Activated CD4-positive, alpha-beta T cell treated with anti-CD3 and anti-CD28 coated beads, Interleukin-2, amount 10 ng/mL, durations not matched to agents 7 days and 5 days (primary cell): ENCODE measurements at places on chromosomes 1 and 21.
A peak's percentile ranks its signal among the peaks of the same experiment; 100 is the strongest.

DNA sequence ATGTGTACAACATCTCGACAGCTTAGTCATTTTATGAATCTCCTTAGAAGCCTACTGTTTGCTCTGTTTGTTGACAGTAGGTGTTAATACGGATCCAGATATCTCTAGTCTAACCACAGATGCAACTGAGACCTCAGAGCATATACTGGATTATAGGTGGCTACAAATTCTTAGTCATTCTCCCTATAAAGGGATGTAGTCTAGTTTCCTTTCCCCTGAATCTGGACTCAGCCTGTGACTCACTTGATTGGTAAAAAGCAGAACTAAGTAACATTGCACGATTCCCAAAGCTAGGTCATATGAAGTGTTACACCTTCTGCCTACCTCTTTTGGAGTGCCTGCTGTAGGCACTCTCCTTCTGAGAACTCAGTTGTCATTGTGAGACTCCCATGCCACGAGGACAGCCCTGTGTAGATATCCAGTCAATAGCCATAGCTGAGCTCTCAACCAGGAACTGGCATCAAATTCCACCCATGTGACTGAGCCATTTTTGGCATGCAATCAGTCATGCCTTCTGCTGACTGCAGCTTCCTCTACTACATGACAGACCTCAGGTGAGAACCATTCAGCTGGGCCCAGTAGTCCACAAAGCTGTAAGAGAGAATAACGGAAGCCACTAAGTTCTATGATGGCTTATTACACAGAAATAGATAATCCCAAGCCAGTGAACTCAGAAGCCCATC is 135.9 kb upstream of the CHRM3 start:
- DNase-seq: no peak

GRCh38 chr1:106225403-106225802 is 831.1 kb upstream of the PRMT6 start:
- DNase-seq: no peak

DNA sequence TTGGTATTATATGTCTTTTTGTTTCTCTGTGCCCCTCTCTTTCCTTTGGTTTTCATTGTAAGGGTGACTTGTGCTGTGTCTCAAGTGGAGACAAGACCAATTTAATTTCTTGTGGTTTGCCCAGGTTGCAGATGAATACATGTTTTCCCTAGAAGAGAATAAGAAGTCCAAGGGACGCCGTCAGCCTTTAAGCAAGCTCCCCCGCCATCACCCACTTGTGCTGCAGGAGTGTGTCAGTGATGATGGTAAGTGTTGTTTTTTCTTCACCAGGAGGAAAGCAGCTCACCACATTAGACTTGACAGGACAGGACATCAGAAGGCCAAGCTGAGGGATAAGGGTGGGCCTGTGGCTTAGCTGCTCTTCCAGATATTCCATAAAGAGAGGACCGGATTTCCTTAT is 23.8 kb upstream of the ST3GAL3 start:
- no peak for DNase-seq

DNA sequence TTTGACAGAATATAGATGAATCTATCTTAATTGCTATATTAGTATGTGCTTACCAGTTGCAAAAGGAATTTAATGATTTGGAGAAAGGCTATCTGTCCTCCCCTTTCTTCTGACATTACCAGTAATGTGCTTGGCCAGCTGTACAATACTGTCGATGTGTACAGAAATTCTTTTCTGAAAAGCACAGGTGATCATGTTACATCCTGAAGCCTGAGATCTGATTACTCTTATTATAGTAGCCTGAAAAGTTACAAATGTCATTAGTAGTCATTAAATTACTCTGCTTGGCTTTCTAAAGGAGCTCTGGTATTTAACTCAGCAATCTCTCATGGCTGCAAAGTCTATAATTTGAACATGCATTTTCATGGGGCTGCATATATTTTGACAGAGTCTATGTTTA is 209.8 kb downstream of the PTPRC start:
- no peak for DNase-seq

DNA sequence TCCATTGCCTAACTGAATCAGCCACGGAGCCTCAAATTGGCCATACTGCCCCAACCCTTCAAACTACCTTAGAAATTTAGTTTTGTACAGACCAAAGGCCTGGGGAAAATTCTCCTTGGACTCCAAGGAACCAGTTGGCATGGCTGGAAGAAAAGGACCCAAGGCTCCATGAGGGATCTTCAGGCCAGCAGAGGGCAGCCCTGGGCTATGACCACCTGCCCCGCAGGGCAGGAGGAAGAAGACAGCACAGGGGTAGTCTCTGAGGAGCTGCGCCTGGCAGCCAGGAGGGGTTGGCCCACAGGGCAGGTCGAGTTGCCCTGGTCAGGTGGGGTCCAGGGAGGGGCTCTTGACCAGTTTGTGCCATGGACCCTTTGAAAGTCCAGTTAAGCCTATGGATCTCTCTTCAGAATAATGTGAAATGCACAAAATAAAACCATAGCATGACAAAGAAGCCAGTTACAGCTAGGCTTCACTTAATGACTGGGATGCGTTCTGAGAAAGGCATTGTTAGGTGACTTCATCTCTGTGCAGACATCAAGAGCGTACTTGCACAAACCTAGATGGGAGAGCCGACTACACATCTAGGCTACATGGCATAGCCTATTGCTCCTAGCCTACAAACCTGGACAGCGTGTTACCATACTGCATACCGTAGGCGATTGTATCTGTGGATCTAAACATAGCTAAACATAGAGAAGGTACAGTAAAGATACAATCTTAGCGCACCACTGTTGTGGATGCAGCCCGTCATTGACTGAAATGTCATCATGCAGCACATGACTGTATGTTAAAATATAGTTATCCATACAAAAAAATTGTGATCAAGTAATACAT is 26.1 kb downstream of the CACNA1S start:
- peak; percentile 24 for DNase-seq

- no peak for DNase-seq
Measured at GRCh38 chr1:51372561-51372960, 42.2 kb upstream of the TTC39A start.

DNA sequence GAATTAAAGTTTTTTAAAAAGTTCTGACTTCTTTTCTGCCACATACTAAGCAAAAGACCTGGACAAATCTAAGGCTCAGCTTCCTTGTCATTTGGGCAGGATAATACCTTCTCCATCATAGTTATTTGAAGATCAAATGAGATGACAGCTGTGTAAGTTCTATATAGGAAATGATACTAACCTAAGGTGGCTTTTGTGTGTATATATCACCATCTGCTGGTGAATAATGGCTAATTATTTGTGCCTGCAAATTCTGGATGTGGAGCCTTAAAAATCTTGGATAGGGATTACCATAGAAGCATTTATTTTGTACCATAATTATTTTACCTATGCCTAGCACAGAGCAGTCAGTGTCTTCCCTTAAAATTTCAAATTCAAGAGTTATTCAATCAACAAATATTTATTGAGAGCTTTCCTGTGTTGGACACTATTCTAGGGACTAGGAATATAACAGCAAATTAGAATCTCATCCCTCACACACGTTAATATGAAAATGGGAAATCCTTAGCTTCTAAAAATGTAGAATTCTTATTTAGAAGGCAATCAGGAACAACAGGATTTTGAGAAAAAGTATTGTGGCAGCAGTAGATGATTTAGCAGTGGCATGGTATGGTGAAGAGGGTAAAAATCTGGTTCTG is 89.8 kb downstream of the TMEM200B start:
- peak; percentile 10 for DNase-seq

GRCh38 chr1:216531263-216532239 is 108.3 kb upstream of the USH2A start:
- no peak for DNase-seq

DNA sequence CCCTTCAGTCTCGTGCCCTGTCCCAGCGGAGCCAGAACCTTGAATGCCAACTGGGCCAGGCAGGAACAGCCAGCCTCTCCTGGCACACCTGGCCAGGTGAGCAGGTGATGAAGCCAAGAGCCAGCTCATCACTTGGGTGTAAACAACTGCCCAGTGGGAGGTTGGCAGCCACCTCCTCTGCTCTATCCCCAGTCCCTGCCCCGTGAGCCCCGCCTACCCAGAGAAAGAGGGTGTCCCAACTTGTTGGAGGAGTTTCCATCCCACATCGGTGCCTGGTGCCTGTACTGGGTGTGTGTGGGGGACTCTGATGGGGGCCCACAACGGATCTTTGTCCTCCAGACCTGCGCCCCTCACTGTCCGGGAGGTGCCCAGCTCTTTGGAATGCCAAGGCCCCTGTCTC is 17.8 kb upstream of the FAM131C start:
- DNase-seq: no peak

DNA sequence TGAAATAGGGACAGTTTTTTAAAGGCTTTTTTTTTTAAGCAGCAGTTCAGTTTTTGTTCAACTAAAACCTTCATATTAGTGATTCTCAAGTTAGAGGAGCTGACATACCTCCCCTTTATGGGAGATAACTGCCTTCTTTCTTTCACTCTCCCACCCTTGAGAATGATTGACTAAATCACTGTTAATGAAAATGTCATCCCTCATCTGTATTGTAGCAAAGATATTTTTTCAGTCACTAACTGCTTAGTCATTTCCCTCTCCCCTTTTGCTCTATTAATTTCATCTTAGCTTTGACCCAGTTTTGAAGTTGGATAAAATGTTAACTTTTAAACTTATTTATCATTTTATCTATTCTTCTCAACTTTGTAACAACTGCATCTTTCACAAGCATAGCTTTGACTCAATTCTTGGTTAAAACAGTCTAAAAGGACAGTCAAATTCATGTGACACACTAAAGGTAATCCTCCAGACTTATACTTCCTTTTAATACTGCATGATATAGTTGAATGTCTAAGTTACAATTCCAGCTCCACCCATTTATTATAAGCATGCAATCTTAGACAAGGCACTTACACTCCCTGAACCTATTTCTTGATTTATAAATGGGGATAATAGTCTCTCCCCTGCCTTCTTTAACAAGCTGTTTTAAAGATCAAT is 17.1 kb downstream of the CAPZA1 start:
- DNase-seq: no peak

- no peak for DNase-seq
Measured at GRCh38 chr1:29708381-29708780, 472.1 kb downstream of the PTPRU start.

DNA sequence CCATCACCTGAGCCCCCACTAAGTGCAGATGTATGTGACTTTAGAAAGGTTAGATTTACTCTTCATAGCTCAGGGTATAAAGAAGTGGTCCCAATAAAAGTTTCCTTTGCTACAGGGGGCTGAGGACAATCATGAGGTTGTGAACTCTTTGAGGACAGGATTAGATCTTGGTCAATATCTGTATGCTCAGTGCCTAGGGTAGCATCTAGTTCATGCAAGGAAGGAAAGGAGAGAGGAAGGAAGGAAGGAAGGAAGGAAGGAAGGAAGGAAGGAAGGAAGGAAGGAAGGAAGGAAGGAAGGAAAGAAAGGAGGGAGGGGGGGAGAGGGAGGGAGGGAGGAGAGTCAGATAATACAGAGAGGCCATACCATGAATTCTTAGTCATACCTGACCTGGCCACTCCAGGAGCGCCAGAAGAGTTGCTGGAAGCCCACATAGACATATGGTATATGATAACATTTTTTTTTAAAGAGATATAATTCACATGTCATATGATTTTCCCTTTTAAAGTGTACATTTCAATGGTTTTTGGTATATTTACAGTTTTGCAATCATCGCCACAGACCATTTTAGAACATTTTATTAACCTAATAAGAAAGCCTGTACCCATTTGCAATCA is 9.7 kb upstream of the CSRP1 start:
- DNase-seq: no peak

DNA sequence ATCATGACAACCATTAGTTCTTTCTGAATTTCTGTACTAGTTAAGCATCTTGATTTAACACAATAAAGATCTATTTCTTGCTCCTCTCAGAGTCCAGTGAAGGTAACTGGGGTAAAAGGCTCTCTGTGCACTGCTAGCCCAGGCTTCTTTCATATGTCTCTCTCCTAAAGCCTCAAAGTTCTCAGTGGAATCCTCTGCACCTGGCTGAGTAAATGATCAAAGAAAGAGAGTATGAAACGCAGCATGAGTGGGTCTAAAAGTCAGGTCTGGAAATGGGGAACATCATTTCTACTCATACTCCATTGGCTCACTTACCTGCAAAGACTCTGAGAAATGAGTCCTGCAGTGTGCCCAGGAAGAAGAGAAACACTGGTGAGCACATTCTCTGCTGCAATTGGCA is 418.5 kb downstream of the PTPRC start:
- DNase-seq: no peak
